Prostate gland (tissue), 2 donors: ENCODE measurements at places on chromosomes 12 and 14. TPM values are rescaled to one million over a fixed set of nuclear protein-coding genes. Genes with fewer than 3 reads are reported as not detected.

- no peak for DNase-seq
These were observed 39.2 kb upstream of the PPP1R13B start for GRCh38 chr14:103886304-103887169.

DNA sequence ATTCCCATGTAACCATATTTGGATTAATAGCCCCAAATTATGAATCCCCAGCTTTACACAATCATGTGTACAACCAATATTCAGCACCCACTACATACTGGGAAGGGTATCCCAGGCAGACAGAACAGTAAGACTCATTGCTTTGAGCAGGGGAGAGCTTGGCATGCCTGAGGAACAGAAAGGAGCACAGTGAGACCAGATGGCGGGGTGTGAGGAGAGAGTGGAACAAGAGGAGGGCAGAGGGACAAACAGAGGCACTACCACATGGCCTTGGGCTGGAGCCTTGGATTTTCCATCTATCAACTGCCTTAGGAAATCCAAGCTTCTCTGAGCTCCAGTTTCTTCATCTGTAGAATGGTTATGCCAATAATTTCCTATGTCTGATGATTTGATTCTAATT is 3.8 kb downstream of the DGKA start:
- no peak for DNase-seq

PLEKHD1 gene
- total RNA-seq, result 0.40 TPM

DNA sequence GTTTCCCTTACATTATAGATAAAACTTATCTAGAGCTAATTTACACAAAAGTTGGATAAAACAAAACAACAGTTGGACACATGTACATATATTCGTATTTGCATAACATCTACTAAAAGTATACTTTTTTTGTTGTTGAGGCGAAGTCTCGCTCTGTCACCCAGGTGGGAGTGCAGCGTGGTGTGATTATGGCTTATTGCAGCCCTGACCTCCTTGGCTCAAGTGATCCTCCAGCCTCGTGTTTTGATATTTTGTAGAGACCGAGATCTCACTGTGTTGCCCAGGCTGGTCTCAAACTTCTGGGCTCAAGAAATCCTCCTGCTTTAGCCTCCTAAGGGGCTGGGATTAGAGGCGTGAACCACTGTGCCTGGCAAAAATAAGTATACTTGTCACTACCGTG is 9.4 kb downstream of the SYNE2 start:
- DNase-seq, result no peak

GRCh38 chr14:75123991-75124390 is 2.9 kb downstream of the NEK9 start:
- DNase-seq, result no peak

DNA sequence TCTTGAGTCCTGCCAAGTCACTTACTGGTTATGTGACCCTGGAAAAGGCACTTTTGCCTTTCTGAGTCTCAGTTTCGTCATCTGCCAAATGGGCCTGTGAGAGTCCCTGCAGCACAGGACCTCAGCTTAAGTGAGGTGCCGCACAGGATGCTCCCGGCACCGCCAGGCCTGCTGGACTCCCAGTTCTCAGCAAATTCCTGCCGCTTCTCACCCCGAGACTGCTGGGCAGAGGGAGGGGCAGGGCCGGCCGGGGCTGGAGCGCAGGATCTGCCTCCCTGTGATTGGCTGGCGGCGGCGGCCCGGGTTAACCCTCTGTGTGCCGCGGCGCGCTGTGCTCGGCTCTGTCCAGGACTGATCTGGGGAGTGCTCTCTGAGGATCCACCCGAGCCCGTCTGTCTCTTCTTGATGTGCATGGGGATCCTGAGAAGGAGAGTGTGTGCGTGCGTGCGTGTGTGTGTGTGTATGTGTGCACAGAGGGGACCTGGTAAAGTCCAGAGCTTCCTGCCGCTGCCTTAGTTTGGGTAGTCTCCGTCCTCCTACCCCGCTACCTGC is 8.6 kb downstream of the SETD1B start:
- peak; percentile 63 for DNase-seq

GRCh38 chr14:92285311-92285710 is 37.7 kb upstream of the SLC24A4 start:
- no peak for DNase-seq

SLC25A47 gene
- total RNA-seq, result 0.51 TPM

DNA sequence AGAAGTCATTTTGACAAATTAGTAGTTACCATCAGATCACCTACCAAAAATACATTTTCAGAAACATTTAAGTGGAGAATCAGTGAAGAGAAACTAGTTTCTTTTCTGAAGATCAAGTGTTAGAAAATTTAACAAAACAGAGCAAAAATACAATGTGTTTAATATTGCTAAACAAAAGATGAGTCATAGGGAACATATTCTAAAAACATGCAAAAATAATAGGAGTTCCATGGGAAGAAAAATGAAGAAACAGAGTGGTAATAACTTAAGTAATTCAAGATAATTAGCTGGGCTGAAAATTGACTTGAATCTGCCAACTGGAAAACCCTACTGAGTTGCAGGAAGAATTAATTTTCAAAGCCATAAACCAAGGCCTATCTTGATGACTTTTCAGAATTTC is 111.5 kb upstream of the KITLG start:
- DNase-seq, result no peak

DNA sequence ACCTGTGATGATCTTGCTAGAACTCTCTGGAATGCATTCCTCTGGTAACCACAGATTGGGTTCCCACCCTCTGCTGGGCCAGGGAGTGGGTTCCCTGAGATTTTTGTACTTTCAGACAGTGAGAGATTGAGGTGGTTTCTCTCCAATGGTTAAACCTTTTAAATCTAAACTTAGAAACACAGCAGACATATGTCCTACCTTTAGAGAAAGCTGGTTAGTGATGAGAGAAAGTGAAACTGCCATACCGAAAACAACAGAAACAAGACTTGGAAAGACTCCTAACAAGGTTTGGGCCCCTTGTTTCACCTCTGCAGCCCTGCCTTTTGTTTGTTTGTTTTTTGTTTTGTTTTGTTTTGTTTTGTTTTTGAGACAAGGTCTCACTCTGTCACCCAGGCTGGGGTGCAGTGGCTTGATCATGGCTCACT is 9.7 kb upstream of the SGPP1 start:
- DNase-seq, result no peak

RTL1 gene
- not detected for total RNA-seq

- no peak for DNase-seq
These were observed 24.6 kb upstream of the NCOR2 start for GRCh38 chr12:124592050-124592449.

DNA sequence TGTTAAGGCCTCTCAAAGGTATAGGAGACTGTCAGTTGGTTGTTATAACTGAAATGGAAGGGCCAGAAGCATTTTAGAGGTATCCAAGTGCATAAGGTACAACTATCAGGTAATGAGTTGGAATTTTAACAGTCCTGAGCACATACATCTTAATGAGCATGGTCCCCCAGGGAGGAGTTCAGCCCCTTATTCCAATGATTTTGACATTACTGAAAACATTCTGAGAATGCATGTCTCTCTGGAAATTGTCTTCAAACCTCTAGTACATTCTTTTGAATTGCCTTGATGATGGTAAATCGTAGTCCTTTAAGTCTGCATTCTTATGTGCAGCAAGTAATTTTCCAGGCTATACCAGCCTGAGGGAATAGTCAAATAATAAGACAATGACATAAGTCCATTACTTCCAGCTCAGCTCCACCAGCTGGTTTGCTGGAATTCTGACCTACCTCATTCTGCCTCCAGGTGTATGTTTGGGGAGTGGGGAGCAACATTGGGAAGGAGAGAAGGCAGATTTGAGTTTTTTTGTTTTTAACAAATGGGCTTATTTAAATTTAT is 239.2 kb downstream of the MSRB3 start:
- no peak for DNase-seq

DNA sequence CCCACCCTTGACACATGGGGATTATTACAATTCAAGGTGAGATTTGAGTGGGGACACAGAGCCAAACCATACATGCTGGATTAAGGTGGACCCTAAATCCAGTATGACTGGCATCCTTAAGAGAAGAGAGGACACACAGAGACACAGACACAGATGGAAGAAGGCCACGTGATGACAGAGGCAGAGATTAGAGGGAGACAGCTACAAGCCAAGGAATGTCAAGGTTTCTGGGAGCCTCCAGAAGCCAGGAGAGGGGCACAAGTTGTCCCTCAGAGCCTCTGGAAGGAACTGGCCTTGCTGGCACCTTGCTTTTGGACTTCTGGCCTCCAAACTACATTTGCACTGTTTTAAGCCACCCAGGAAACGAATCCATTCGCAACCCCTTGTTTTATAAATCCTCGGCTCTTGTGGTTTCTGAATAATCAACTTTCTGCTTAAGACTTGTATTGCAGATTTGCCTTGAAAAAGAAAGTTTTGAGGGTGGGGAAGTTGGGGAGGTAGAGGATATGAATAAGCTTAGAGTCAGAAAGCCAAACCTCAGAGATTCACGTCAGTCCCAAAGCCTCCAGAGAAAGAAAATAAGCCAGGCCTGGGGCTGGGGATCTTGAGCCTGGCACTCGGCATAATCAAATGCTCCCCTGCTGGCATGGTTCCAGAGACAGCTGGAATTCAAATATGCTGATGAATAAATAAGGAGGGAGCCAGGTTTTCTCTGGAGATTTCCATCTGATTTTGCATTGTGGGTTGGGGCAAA is 224.2 kb upstream of the PWP1 start:
- no peak for DNase-seq

GRCh38 chr14:88255798-88256197 is 67.3 kb downstream of the KCNK10 start:
- DNase-seq, result no peak

TTC8 gene
- 115 TPM for total RNA-seq

DNA sequence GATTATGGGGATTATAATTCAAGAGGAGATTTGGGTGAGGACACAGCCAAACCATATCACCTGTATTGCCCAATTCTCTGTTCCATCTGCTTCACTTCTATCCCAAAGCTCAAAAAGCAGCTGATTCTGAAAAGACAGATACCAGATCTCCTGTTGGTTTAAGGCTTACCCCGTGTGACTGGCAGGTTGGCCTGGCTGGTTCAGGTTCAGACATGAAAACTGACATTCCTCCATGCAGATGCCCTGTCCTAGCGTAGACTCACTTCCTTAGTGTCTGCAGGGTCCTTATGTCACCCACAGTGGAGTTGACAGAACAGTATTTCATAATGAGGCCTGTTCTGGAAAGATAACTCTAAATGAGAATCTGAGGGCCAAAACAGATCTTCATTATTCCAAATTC is 61.1 kb upstream of the FLRT2 start:
- no peak for DNase-seq

PTPRB gene
- 20.3 TPM for total RNA-seq

- DNase-seq, result no peak
These were observed 148.7 kb downstream of the ANO2 start for GRCh38 chr12:5796171-5796958.

- no peak for DNase-seq
These were observed 71.8 kb downstream of the DNAI7 start for GRCh38 chr12:25123126-25123525.

DNA sequence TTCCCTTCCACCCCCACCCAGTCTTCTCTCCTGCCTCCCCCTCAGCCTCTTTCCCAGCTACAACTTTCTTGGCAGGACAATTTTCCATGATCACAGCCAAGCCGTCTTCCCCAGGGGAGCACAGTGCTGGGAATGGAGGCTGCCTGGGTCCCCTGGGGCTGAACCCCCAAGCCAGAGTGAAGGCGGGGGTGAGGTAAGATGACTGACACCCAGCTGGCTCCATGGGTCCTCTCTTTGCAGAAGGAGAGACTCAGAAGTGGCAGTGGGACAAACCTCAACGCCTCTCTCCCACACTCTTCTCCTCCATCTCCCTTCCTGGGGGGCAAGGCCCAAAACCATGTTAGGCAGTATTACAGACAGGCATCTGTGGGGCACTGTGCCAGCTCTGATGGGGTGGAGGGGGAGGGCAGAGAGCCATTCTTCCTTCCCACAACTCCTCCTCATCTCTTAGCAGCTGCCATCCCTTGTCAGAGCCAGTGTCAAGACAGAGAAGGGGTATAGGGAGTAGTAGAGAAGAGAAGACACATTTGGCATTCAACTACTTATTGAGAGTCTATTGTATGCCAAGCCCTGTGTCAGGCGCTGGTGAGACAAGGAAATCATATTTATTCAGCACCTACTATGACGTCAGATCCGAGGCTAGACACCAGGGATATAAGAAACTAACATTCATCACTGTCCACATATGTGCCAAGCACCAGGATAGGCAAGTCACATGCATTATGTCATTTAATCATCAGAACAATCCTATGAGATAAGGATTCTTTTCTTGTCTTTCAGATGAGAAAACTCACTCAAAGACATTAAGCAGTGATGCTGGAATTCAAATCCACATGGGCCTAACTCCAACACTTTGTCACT is 3.6 kb downstream of the ITGA7 start:
- DNase-seq, result no peak

- no peak for DNase-seq
These were observed 254.4 kb upstream of the BTG1 start for GRCh38 chr12:92400006-92400405.

DNA sequence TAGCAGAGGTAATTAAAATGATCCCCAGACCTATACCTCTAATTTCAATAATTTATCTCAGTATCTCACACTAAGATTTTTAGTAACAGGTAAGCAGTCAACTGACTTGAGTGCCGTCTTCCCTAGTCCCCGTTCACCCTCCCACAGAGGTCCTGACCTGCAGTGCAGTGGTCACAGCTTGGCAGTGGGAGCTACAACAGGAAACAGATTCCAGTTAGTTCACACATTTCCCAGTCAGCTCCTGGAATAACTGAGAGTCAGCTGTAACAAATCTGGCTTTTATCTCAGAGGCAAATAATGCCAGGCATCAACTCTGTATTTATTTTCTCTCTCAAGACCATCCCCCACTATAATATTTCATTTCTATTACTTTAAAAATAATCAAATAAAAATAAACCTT is 308.2 kb downstream of the ATP23 start:
- DNase-seq, result no peak

- DNase-seq, result no peak
These were observed 138.5 kb downstream of the MGAT4C start for GRCh38 chr12:86117711-86118110.

DNA sequence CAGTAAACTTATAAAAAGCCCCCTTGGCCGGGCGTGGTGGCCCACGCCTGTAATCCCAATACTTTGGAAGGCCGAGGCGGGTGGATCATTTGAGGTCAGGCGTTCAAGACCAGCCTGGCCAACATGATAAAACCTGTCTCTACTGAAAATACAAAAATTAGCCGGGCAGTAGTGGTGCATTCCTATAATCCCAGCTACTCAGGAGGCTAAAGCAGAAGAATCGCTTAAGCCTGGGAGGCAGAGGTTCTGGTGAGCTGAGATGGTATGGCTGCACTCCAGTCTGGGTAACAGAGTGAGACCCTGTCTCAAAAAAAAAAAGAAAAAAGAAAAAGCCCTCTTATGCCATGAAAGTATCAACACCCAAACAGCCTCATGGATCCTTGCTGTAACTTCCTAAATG is 3.7 kb downstream of the PRMT5 start:
- DNase-seq, result no peak

DNA sequence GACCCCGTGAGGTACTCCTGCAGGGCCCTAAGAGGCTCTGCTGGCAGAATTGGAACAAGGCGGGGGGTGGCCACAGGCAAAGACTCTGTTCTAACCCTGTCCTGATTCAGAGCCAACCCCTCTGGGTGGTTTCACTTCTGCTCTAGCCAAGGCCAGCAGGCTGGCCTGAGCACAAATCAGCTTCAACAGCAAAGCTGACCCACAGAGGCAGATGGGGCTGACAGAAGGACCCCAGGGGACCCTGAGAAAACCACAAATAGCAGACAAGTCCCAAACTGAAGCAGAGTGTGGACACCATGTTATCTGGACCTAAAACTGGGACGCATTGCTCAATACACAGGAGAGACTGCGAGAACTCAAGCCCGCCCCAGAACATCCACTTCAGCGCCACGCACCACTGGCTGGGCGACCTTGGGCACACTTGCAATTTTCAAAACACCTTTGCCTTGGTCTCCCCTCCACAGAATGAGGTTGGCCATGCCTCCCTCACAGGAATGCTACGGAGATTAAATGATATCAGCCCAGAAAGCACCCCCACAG is 76.4 kb upstream of the DICER1 start:
- no peak for DNase-seq

SMIM41 gene
- 7.5 TPM for total RNA-seq
